ENCODE measurements at places on chromosomes 6 and 20.

DNA sequence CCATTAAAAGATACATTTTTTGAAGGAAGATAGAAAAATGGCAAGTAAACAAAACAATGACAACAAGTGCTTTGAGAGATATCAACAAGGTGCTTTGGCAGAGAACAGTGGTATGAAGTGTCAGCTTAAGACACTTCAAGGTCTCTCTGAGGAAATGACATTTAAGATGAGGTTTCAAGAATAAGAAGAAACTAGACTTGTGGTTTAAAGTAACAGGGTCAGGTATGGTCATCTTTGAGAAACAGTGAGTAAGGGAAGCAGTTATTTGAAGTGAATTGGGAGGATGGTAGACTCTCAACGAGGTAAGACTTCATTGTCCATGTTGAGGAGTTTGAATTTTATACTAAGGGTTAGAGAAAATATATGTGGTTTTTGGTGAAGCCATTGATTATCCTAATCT, 77.8 kb downstream of the SYCP2L start:
- no peak for DNase-seq

DNA sequence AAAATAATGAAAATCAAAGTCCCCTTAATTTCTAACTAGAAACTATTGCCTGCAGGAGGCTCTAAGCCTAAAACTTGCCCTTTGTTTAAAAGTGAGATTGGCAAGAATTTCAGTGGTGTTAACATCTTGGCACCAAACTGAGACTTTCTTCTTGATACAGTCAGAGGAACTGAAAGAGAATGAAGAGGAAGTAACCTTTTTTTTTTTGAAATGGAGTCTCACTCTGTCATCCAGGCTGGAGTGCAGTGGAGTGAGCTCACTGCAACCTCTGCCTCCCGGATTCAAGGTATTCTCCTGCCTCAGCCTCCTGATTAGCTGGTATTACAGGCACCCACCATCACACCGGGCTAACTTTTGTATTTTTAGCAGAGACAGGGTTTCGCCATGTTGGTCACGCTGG, 3.6 kb downstream of the DOP1A start:
- DNase-seq, result no peak

DNA sequence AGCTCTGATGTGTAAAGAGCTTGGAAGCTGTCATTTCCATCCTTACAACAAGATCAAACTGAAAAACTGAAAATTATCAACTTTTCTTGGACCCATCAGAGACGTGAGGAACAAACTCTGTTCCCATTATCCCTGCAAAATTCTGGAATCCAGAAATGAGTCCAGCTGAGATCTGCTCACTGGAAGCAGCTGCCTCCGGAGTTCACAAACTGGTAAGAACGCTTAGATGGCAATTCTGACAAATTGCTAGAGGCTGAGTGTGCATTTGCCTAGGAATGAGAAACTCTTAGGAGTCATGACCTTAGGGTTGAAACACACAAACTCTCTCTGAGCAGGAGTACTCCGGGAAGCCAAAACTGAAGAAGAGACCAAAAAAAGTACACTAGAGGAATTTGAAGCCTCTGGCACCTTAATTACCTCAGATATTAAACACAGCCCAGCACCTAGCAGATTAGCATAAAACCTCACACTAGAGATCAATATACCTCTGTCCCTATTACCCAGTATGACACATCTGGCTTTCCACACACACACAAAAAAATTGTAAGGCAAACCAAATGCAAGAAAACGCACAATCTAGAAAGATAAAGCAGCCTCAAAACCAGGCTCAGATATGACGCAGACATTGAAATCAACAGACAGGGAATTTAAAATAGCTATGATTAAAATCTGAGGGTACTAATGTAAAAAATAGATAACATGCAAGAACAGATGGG, 233.5 kb upstream of the SGK1 start:
- DNase-seq, result peak; percentile 88

- DNase-seq, result no peak
Observed at GRCh38 chr20:51373713-51374455, 168.6 kb downstream of the NFATC2 start.

DNA sequence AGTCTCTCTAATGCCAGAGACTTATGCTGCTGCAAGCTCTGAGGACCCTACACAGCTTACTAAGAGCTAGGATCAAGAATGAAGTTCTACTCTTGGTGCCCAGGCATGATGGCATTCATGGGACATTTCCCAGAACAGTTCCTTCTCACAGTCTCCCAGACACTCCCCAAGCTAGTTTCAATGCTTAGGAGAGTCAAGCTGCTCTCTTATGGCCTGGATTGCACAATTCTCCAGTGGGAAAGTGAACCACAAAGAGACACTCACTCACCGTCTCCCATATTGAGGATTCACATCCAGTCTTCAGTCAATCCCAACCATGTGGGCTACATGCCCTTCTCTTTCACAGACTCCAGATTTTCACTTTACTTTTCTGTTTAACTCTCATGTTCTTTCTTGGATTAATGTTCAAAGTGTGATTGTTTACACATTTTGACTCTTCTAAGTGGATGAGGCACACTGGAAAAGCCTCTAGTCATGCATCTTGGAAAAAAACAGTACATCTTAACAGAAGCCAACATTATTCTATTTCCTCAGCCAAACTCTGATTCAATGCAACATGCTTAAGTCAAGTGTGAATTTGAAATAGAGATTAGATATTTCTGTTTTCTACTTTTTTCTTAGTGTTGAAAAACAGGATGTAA, 447.8 kb upstream of the BTBD3 start:
- DNase-seq, result no peak

DNA sequence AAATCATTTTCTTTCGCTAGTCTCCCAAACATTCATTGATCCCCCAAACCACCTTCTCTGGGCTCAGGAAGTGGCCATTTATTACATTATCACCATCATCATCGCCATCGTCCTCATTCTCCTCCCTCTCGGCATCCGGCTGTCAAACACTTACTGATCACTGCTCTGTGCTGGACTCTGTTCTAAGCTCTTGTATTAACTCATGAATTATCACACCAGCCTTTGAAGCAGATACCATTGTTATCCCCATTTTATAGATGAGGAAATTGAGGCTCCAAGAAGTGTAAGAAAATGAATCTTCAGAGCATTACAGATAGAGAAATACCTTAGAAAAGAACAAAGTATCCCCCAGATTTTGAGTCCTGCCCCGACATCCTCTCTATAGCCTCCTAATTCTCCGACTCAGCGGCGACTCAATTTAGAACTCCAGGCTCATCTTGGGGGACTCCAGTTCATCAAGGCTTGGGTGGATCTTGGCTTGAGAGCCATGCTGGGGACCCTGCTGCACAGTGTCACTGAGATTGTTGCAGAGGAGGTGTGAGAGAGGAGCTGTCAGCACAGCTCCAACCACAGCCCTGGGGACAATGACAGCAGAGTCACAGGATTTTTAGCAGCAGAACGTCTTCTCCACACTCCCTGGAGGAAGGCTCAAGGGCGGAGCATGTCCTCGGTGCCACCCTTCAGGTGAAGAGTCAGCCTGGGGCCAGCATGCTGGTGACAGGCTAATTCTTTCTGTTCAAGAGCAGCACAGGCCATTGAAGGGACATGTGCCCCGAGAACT, 6.6 kb upstream of the EEF1E1 start:
- no peak for DNase-seq

- DNase-seq, result no peak
Observed at GRCh38 chr6:63968650-63969049, 333.0 kb downstream of the PHF3 start.

GRCh38 chr20:11217326-11218172, 543.8 kb upstream of the JAG1 start:
- no peak for DNase-seq

DNA sequence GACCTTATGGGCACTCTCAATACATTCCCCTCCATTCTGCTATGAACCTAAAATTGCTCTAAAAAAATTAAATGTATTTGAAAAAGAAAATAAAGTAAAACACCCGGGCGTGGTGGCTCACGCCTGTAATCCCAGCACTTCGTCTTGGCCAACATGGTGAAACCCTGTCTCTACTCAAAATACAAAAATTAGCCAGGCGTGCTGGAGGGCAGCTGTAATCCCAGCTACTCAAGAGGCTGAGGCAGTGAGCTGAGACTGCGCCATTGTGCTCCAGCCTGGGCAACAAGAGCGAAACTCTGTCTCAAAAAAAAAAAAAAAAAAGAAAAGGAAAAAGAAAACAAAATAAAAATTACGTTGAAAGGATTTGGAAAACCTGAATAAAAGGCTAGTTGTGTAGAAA, 60.5 kb downstream of the CD164 start:
- DNase-seq, result no peak

DNA sequence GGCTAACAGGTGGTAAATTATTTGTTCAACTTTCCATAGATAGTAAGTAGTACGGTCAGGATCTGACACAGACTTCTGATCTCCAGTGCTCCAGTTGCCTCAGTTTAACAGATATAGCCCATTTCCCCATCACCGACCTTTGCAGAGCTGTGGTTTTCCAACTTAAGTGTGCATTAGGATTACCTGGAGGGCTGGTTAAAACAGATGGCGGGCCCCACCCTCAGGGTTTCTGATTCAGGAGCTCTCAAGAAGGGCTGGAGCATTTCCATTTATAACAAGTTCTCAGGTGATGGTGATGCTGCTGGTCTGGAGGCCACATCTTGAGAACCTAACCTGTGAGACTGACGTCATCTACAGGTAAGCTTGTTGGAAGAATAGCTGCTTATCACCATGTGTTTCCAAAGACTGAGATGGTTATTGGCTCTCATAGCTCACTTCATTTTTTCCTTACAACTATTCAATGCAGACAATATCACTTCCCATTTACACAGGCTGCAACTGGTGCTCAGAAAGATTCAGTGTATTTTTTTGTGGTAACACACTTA, 360.1 kb upstream of the CHD6 start:
- no peak for DNase-seq

- DNase-seq, result no peak
Observed at GRCh38 chr6:33076406-33076934, 680 bp downstream of the HLA-DPB1 start.

- DNase-seq, result no peak
Observed at GRCh38 chr6:89027756-89028155, 52.8 kb upstream of the PNRC1 start.

GRCh38 chr6:44230034-44230675, 6.8 kb downstream of the SLC29A1 start:
- no peak for DNase-seq

DNA sequence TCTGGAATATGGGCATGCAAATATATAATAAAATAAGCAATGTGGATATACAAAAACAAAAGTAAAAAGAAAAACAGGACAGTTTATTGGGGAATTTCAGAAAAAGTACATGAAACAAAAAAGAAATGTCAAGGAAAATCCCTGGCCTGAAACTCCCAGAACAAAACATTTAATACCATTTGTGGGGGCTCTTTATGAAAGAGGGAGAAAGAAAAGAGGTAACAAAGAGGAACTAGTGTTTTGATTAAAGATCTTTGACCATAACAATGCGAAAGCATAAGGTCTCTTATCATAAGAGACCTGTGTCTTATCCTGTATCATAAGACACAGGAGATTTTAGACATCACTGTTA, 88.6 kb upstream of the ARID1B start:
- no peak for DNase-seq

DNA sequence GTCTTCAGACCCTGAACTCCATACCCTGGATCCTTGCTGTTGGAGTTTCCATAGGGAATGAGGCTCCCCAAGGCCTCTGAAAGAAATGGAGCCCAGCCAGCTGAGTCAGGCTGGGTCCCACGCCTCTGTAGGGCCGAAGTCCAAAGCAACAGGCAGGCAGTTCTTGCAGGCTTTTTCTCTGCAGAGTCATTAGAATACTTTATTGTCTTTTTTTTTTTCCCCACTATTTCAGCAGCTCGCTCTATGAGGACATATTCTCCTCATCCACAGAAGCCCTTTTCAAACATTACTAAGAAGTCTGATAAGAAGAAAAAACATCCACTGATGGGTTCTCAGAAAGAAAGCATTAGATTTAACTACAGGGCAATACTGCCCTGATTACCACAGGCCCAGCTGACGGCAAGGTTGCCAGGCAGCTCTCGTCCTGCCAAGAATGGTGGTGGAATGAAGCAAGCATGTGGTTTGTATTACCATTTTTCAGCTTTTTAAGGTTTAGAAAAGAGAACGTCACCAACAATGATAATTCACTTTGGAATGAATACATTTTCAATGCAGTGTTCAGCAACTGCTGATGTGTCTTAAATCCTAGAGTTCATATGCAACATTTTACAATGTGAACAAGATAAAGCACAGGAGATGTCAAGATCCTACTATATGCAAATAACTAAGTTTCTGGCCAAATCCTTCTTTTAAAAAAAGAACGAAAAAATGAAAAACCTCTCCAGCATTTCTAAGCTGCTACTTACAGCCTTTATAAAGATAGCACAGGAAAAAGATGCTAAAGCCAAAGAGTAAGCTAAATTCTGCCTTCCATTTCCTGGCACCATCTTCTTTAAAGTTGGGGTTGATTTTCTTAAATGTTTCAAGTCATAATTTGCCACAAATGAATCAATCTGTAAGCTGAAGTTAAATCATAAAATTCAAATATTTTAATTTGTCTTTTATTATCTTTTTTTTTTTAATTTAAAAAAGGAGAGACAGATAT, 223.6 kb upstream of the CITED2 start:
- DNase-seq, result peak; percentile 93

GRCh38 chr6:148973538-148974208, 226.8 kb downstream of the UST start:
- peak; percentile 26 for DNase-seq

DNA sequence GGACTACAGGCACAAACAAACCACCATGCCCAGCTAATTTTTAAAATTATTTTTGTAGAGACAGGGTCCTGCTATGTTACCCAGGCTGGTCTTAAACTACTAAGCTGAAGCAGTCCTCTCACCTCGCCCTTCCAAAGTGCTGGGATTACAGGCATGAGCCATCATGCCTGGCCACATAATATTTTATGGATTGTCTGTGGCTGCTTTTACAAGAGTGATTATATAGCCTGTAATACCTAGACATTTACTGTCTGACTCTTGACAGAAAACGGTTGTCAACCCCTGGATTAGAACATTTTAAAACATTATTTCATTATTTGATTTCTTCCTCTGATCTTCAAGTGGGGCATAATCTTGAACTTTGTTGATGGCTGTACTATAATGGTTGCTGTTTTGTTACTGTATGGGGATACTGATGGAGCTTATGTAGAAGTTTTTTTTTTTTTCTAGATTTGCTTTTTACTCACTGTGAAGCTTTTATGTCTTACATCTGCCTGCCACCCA, 14.3 kb downstream of the PARD6B start:
- DNase-seq, result no peak

- DNase-seq, result no peak
Observed at GRCh38 chr6:18214003-18214402, 50.3 kb downstream of the DEK start.

GRCh38 chr6:155174576-155175211, 89.1 kb upstream of the CLDN20 start:
- peak; percentile 84 for DNase-seq

- DNase-seq, result no peak
Observed at GRCh38 chr6:14517516-14518105, 400.0 kb downstream of the CD83 start.

GRCh38 chr20:43583982-43584432, 6.7 kb upstream of the IFT52 start:
- peak; percentile 99 for DNase-seq

GRCh38 chr6:36683145-36683655, 4.7 kb downstream of the CDKN1A start:
- no peak for DNase-seq

GRCh38 chr6:99711925-99712324, 105.3 kb downstream of the PRDM13 start:
- DNase-seq, result no peak

GRCh38 chr20:40668449-40669228, 20.4 kb downstream of the MAFB start:
- peak; percentile 97 for DNase-seq

- no peak for DNase-seq
Observed at GRCh38 chr6:16358531-16359138, 120.2 kb downstream of the GMPR start.

Data from RPMI7951 (cell line).